ENCODE measurements at places on chromosomes 7 and 10.

- no peak for DNase-seq
Measured at GRCh38 chr10:72792288-72792687, 100.3 kb downstream of the MCU start.

DNA sequence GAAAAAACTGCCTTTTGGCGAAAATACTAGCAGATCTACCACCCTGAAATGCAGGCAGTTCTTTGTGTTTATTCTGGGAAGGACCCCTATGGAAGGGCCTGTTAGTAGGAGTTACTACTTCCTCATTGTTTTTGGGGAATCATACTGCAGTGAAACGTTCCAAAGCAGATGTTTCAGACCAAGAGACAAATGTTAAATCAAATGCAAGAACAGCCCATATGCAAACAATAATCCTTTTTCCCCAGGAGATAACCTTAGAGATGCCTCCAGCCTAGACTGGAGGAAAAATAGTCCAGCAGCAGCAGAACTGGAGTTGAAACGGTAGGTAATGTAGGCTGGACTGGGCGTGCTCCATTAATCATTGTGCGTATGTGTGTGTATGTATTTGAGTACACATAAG is 65.9 kb upstream of the VWDE start:
- DNase-seq: no peak

DNA sequence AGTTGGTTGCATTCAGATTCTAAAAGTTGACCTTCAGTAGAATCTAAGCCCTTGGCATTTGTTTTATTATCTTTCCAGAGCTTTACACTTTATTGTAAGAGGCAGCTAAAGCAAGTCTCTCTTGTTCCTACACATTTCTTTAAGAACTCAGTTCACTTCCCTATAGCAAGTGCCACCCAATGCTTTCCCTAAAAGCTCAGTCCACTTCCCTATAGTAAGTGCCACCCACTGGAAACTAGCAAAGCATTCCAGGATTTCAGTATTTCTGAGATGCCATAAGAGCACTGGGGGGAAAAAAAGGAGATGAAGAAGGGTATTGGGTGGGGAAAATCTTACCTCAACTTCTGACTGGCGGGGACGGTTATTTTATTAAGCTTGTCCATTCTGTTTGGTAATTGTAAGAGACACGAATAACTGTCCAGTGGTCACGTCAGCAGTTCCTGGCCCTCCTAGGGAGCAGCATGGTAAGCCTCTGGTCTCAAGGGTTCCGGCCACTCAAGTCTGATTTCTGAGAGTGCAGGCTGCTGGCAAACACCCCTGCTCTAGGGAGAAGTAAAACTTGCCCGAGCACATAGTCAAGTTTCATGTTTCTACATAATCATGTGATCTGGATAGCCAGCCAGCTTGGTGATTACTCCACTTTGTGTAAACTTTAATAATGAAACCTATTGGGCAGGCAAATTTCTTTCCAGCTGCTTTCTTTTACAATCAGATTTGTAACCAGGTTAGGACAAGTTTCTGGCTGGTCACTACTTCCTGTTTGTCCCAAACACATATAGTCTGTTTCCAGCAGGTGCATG is at the start of gene BLNK:
BLNK (minus strand) TSS at position 554 of the 800 bp plus-strand sequence; CDS start at position 383, 171 bp downstream.
- peak; percentile 35 for DNase-seq

- no peak for DNase-seq
Measured at GRCh38 chr10:59375990-59376389, 13.6 kb upstream of the FAM13C start.

- no peak for DNase-seq
Measured at GRCh38 chr7:143320620-143321019, 4.7 kb downstream of the CLCN1 start.

DNA sequence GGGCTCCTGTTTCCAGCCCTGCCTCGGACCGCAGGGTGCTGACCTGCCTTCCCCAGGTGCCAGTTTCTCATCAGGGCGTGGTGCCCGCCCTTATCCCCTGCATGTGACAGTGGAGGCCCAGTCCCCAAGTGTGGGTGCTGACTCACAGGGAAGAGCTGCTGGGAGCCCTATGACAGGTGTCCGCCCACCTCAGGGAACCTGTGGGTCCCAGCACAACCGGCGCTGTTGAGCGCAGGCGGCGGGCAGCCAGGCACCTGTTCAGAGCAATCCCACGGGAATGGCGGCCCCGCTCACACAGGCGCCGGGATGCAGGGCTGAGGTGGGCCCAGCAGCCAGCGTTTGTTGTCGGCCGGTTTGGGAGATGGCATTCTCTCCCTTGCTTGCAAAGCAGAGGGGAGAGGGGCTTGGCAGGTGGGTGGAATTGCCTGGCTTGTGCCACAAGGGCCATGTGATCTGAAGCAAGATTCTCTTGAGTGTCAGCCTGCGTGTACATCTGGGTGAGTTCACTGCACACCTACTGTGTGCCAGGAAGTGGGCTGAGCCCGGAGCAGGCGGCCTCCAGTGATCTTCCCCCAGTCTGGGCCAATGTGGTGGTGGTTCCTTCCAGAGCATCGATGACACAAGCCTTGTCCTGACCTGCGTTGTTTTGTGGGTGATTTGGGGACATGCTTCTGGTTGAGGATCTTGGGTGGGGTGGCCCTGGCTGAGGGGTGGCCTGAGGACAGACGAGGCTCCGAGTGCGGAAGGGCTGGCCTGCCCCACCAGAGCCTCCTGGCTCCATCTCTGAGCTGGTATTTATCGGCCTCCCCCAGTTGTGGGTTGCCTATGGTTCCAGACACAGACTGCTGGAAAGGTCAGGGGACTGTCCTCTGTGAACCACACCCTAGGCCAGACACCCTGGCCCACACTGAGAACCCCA is 2.4 kb downstream of the PWWP2B start:
- DNase-seq: peak; percentile 16

DNA sequence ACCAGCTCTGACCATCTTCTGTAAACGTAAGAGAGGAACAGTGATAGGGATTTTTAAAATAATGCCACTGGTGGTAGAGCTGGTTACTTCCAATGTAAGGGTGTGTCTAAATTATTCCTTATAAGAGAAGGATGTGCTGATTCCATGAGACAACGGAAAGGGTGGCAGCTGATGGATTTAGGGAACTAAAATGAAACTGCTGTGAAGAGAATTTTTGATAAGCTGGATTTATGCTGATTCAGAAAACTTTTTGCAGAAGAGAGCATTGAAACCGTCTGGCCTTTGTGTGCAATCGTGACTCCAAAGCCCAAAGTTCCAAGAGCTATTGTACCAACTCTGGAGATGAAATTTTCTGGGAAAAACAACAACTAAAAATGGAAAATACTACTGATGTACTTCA is 301.0 kb downstream of the PRPF18 start:
- no peak for DNase-seq

DNA sequence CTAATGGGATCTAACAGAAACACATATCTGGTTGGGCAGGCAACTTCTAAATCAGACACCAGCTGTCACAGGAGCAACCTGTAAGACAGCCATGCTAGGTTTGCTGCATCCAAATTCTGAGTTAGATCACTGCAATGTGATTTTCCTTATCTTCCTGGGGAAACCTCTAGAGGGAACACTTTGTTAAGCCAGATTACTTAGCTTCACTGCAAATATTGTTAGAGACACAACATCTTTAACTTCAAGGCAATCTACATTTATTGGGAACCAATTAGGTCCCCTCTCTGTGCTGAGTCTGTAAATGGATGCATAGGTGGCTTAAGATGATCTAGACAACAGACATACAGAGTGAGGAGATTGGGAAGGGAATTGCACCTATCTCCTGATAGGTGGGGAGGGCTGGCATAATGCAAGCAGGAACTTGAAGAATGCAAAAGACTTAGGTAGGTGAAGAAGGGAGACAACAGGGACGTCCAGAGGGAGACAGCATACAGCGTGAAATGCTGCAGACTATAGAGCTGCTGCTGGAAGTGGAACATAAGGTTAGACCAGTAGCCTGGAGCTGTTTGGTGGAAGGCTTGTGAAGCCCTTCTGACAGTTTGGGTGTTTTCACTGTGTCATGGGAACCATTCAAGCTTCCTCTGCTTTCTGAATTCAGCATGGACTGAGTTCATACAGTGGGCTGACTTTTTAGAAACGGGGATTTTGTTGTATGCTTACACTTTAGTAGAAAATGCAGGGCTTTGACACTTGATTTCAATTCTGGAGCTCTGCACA is 109.8 kb upstream of the ELMO1 start:
- DNase-seq: no peak

DNA sequence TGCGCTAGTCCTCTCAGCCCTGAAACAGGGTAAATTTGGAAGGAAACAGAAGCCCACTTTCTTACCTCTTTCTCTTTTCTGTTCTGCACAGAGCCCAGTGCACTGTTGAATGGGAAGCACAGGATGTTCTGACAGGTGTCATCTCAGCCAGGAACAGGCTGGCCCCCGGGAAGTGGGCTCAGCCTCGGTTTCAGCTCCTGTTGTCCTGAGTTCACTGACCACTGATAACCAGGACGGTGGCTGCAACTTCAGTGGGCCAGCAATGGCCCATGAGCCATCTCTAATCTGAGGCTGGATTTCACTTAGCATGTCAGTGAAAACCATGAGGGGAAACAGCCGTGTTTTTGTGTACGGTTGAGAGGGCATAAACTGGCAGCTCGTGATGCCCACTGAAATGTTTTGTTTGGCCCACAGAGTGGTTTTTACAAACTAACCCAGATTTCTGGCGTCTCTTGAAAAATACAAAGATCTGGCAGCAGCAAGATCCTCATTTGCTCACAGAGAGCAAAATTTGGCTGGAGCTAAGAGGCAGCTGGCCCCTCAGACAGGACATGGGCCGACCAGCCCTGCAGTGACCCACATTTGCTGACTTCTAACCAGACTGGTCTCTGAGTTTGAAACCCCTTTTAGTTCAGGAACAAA is 455.9 kb downstream of the PAXIP1 start:
- DNase-seq: no peak

GRCh38 chr7:98315318-98315993 is 34.0 kb downstream of the BRI3 start:
- no peak for DNase-seq

DNA sequence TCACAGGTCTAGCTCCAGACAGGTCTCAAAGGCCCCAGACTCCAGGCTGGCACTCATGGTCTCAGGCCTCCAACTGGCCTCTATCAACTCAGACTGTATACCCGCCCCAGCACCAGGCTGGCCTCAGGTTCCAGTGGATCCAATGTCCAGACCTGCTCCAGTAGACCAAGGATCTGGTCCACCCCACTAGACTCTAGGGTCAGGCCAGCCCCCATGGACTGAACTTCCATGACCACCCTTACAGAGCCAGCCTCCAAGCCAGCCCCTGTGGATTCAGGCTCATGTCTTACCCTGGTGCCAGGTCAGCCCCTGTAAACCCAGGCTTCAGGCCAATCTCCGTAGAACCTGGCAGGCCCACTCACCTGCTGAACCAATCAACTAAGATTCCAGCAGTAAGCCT is 16.8 kb upstream of the GNAT3 start:
- DNase-seq: no peak

- no peak for DNase-seq
Measured at GRCh38 chr7:47937065-47937687, 11.1 kb downstream of the PKD1L1 start.
